ENCODE measurements at places on chromosomes 3 and 15.

GRCh38 chr15:65927545-65927944, 58.3 kb downstream of the RAB11A start:
- no peak for DNase-seq

- DNase-seq, result no peak
Observed at GRCh38 chr3:114745322-114746240, 401.5 kb downstream of the ZBTB20 start.

DNA sequence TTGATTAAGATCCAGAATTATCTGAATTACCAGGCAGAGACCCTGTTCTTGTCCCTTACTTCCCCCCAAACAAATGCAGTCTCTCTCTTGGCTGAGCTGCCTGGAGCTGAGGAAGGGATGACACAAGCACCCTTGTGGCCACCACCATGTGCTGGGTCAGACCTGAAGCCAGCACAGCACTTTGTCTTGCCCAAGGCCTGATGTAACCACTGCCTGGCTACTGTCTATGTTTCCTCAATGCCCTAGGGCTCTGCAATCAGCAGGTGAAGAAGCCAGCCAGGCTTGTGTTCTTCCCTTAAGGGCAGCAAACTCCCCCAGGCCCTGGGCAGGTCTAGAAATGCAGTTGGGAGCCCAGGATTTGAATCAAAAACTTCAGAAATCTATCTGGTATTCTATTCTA, 15.8 kb upstream of the CASR start:
- DNase-seq, result no peak

DNA sequence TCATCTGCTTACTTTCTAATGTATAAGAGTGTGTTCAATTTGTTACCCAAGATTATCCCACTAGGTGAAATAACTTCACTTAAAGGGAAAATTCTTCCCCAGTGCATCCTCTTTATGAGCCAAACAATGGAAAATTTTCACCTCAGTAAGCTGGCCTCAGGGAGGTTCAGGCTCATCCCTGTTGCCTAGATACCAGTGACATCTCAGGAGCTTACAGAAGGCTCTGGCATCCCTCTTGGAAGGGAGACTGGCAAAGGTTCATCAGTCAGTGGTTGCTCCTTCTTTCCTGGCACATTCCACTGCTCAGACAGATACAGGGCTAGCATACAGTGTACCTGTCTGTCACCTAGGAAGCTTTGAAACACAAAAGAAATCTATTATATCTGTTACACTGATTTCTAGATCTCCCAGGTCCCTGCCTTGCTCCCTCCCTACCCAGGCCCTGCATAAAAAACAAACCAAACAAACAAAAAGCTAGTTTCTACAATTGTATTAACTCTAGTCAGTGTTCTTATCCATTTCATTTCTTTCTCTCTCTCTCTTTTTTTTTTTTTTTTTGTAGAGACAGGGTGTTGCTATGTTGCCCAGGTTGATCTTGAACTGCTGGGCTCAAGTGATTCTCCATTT, 1.7 kb downstream of the IP6K2 start:
- DNase-seq, result no peak

DNA sequence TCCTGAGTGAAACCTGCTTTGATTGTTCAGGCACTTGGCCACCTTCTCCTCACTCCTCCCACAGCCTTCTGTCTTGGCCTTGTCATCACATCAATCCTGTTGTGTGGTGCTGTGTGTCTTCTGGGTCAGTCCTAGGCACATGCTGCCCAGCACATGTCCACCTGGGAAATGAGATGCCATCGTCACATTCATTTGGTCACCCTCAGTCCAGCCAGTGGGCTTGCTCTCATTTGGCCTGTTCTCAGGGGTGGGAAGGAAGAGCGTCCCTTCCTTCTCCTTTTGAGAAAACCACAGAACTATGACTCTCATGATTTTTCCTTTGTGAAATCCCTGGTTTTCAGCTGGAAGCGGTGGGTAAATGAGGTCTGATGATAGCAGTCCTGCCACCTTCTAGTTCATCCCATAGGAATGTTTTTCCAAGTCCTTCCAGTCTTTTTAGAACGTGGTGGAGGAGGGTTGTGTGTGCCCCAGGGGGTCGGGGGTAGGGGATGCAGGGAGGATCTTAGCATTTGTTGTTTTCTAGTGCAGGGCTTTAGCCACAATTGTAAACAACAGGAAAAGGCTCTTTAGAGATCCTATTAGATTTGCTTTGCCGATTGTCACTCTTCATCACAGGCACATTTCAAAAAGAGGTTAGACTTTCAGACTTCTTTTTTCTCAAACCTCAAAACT, 8.4 kb upstream of the PLA1A start:
- DNase-seq, result no peak

- DNase-seq, result peak; percentile 19
Observed at GRCh38 chr3:147405231-147406027, 914 bp downstream of the ZIC4 start.

Measured in left hindlimb (tissue), 1 donor.